ENCODE measurements at places on chromosomes 1 and 21.

DNA sequence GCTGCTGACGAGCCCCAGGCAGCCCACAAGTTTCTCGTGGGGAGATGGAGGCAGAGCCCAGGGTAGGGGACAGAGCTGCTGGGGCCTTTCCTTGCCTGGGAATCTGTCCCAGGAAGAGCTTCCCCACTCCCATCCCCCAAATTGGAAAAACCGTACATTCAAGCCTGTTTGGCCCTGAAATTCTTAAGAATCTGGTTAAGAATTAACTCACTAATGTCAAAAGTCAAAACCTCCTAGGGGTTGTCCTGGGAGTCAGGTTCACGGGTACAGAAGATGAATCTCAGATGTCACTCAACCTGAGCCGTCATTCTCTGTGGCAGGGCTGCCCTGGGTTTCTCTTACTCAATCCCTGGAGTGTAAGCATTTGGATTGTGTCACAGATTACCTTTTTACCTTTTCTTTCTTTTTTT lies 8.4 kb downstream of the C1orf115 start:
- no peak for DNase-seq

GRCh38 chr1:4468386-4468785 lies 186.0 kb upstream of the AJAP1 start:
- no peak for DNase-seq

DNA sequence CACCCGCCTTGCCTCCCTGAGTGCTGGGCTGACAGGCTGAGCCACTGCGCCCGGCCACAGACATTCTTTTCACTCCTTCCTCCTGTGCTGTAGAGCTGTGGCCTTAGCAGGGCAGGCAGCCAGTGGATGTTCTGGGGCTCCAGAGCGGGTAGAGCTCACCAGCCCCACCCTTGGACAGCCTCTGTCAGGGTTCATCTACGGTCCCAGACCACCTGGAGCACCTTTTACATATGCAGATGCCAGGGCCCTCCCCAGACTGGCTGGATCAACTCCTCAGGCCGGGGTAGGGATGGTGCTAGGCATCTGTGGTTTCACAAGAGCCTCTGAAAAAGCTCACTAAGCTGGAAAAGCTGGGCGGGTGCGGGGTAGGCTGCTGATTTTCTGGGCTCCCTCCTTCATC lies 4.6 kb downstream of the ATP13A2 start:
- DNase-seq = no peak

DNA sequence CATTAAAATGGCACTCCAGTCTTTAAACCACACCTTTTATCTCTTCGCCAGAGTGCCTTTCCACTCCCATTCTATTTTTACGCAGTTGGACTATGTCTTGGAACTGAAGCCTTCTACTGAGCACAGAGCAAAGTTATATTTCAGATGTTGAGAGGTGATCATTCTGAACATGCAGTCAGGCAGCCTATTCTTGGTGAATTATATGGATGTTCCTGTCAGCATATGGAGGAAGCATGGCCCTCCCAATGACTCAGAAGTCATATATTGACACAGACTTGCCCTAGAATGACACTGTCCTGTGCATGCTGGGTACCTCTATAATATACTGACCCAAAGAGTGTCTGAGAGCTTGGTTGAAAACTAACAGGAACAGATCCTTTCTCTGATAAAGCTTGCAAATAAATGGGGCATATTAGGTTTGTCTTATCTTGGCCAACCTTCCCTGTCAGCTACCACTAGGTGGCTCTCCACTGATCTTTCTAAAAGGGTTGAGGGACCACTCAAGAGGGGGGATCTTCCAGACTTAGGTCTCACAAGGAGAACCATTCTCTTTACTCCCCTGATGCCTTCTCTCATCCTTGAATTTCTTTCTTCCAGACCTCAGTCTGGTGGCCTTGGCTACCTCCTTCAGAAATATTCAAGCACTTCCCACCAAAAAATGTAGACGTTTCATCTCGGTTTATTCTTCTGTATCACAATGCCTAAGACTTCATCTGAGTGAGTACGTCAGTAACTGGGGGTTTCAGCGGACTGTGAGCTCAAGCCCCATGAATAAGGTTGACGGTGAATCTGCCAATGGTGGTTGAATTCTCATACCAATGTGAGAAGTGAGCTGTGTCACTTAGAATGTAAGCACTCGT lies 11.8 kb upstream of the ALG14 start:
- no peak for DNase-seq

DNA sequence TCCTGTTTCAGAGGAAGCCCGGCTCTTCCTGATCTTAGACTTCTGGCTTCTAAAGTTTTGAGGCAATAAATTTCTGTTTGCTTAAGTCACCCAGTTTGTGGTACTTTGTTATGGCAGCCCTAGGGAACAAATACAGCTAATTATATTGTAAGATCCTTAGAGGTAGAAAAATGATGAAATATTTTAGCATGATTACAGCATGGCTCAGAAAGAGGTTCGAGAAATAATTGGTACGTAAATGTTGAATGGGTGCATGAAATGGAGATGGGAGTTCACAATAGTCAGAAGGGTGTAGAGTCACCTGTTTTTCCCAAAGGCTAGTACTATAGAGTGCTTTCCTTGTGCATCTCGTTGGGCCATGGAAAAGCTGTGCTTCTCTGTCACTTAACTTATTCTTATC lies 123.5 kb downstream of the RUNX1 start:
- DNase-seq = no peak

DNA sequence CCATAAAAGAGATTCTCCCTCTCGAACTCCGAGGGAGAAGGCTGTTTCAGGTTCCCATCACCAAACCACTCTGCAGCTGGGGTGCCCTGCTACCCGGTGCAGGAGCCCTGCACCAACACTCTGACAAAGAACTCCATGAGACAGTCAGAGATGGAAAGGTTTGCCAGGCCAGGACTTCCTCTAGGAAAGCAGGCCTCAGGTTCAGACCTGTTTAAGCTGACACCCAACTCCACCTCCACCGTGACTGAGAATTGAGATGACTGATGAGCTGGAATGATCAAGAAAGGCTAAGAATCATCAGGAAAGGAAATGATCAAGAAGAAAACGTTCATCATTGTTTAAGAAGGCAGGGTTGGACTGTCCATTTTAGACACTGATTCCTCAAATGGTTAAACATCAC lies 46.2 kb upstream of the KCNE1 start:
- DNase-seq = no peak

DNA sequence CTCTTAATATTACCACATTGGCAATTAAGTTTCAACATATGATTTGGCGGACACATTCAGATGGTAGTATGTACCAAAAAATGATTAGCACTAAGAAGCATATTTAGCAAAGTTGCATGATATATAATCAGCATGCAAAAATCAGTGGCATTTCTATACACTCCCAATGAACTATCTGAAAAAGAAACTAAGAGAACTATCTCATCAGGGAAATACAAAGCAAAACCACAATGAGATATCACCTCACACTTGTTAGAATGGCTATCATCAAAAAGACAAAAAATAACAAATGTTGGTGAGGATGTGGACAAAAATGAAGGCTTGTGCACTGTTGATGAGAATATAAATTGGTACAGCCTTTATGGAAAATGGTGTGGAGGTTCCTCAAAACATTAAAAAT lies 31.4 kb upstream of the DENND1B start:
- no peak for DNase-seq

DNA sequence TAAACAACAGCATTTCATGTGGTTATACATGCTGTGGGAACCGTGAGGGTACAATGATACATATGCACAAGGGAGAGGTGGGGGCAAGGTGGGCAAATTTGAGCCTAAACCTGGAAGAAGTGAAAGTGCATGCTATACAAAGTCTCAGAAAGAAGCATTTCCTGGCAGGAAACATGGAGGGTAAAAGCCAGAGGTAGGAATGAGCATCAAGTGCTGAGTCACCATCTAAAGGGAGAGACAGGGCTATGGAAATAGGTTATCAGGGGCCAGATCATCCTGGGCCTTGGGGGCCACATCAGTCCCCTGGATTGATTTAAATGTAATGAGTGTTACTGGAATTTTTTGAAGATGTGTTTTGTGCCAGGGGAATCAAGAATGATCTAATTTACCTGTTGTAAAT lies 60.1 kb upstream of the DAB1 start:
- DNase-seq = no peak

- DNase-seq = no peak
These were observed 57.1 kb upstream of the TBX15 start for GRCh38 chr1:119045096-119045746.

DNA sequence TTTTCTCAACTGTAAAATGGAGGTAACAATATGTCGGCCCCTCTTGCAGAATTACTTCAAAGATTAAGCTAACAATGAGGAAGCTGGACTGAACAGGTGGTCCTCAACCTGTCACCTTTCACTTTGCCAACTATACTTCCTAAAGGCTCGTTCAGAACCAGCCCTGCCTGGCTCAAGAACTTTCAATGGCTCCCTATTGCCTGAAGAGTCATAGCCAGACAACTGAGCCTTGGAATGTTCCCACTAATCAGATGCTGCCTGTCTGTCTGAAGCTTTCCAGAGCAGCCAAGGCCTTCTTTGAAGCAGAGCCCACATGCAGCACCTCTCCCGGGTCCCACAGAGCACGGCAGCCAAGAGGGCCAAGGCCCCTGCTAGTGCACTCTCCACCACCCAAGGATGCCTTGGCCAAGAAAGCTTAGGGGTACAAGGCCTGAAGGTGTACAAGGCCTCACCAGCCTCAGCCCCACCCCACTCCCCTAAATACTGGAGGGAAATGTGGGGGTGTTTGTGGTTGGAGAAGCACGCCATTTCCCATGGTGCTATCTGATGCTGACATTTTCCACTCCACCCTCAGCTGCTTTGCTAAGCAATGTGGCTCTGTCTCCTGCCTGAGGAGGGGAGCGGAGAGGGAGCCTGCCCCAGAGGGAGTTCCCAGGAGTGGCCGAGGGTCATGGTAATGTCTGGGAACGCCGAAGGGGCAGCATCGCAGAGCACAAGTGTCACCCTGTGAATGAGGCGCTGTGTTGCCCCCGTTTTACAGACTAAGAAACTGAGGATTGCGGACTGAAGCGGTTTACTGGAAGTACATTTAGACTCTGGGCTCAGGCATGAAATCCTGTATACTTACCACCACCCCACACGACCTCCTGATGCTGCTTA lies 8.2 kb upstream of the LAPTM5 start:
- no peak for DNase-seq

DNA sequence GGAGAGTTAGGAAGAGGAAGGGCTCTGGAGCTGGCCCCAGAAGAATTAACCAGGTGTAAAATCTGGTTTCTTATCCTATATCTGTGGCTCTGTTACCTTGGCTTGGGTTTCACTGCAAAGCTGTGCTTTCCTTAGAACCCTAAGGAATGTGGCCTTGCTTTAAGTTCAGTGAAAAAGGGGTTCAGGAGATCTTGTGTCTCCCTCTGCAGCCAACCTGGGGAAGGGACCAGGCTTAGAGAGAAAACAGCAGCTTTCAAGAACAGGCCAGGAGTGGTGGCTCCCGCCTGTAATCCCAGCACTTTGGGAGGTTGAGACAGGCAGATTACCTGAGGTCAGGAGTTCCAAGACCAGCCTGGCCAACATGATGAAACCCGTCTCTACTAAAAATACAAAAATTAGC lies 16.1 kb upstream of the MYCL start:
- no peak for DNase-seq
